ENCODE measurements at places on chromosomes 2 and 18.

DNA sequence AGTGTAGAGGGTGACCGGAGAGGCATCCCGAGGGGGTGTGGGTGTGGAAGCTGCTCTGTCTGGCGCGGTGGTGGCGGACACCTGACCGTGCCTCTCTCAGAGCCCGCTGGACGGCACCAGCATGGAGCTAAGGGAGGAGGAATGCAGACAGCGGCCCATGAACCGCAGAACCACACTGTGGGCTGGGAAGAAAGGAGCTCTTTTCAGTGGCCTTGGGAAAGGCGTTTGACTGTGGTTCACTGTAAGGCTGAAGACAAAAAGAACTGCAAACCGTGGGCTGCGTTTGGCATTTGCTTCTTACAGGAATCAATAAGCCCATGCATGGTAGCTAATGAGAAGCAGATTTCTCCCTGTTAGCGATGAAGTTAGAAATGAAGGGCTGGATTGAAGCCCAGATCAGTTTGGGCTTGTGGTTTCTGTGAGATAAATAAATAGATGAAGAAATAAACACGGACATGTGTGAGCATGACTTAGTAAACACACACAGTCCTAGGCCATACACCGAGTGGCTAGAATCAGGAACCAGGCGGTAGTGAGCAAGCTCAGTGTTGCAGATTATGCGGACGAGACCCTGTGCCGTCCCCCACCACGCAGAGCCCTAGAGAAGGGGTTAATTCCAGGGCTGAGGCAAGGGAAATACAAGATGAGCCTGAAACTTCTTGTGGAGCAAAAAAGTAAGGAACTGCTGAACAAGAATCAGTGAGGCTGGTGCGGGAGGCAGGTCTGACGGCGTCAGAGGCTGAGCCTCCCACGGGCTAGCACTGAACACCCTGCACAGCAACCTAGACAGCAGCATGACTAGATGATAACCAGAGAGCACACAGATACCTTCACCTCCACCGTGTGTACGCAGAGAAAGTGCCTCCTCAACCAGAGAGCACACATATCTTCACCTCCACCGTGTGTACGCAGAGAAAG, 29.3 kb upstream of the NFATC1 start:
- DNase-seq = no peak

GRCh38 chr18:26593365-26594320, 45.3 kb upstream of the KCTD1 start:
- no peak for DNase-seq

DNA sequence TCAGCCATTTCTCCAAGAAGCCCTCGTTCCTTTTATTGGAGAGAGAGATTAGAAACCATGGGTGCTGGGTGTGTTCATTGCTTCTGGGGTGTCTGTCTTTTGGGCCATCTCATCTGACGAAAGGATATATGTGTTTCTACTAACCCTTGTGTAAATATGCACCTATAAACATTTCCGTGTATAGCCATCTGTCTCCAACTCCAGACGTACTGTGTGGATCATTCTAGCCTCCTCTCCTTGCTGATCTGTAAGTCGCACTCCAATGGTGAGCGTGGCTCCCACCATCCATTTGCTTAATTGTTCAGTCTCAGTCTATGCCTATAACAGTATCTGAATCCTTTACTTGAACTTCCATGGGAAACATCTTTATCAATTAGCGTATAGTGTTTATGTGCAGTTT, 1.8 kb downstream of the RBFA start:
- no peak for DNase-seq

GRCh38 chr2:39920307-39920801, 141.3 kb upstream of the THUMPD2 start:
- no peak for DNase-seq

- no peak for DNase-seq
Observed at GRCh38 chr2:11314487-11314886, 29.9 kb downstream of the ROCK2 start.

GRCh38 chr2:86746939-86747338, 26.8 kb downstream of the RMND5A start:
- no peak for DNase-seq

- no peak for DNase-seq
Observed at GRCh38 chr2:131105950-131106801, 1.0 kb downstream of the PLEKHB2 start.

DNA sequence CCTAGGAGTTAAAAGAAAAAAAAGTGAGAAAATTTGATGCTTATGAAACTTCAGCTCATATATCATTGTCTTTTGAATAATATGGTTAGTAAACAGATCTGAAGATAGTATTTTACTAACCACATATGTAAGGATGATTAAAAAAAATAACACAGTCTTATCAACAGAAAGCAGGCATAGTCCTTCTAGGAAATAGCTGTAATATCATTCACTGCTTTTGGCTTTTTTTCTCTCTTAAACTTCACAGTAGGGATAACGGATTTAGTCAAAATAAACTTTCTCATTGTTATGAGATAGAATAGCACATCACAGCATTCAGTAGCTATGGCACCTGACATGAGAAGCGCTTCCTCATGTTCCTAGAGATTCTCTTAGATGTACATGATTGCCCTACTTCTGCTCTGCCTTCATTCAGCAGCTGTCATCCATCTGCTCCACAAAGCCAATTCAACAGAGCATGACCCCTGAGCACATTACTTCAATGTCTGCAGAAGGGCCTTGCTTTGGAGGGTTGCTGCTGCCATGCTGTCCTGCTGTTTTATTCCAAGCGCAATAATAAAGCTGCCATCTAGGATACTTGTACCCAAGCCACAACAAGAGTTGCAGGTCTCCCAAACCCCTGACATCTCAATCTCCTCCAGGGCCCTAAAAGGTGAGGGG, 67.0 kb downstream of the TTC21B start:
- no peak for DNase-seq

GRCh38 chr2:52473526-52473925, 1294.1 kb upstream of the CHAC2 start:
- no peak for DNase-seq

GRCh38 chr2:75474115-75474514, 86.6 kb downstream of the EVA1A start:
- no peak for DNase-seq

DNA sequence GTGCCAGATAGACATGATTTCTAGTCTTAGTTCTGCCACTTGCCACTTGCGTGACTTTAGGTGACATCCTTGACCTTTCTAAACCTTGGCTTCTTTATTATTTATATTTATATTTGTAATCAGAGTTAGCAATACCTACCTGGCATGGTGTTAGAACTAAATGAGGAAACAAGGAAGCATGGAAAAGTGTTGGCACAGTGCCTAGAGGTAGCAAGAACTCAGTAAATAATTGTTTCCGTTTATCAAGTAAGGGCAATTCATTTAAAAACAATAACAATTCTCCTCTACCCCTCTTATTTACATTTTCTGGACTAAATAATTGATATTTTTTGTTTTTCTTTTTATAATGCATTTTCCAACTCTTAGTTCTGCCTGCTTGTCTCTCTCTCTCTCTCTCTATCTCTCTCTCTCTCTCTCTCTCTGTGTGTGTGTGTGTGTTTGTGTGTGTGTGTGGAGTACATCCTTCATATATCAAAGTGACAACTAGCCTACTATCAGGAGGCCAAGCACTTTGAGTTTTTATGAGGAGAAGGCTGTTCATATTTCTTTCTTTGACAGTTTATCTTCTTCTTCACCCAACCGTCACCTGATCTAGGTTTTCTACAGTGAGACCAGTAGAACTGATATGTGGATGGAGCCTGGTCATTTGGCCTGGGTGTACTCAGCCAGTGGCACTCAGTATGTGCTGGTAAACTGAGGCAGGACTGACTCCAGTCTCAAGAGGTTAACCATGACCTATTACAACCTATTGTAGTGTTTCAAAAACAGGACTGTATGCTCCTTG, 134.5 kb downstream of the LRRTM1 start:
- DNase-seq = no peak

GRCh38 chr2:42082016-42082415, 34.2 kb downstream of the PKDCC start:
- no peak for DNase-seq

GRCh38 chr2:71816815-71817214, 330.8 kb downstream of the CYP26B1 start:
- no peak for DNase-seq

DNA sequence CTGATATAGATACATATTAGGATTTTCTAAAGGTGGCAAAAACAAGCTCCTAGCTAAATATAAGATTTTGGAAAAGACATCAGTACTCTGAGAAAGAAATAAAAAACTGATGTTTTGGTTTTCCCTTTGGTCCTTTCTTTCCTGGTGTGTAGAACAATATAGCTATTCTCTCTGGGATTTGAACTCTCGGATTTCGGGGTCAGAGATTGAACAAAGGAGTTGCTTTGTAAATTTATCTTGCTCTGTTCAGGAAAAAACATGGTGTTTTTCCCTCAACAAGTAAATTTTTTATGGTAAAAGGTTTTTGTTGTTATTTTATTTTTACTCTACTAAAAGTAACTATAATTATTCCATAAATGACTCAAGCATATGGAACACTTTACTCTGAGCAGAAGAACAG, 889.3 kb downstream of the ERBB4 start:
- DNase-seq = no peak

GRCh38 chr2:232772531-232772930, 3.8 kb downstream of the KCNJ13 start:
- no peak for DNase-seq

- no peak for DNase-seq
Observed at GRCh38 chr2:232104076-232104646, 142.6 kb downstream of the DIS3L2 start.

DNA sequence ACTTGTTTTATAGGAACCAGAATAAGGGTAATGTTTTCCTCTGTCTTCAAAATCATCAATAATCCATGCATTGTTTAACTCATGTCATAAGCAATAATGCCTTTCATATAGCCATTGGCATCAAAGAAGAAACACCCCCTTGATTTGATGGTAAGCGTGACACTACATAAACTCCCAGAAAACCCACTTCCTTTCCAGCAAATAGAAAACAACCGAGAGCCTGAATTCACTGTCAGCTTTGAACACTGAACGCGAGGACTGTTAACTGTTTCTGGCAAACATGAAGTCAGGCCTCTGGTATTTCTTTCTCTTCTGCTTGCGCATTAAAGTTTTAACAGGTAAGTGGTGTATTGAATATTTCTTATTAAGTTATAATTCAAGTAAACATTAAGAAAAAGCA, at the start of gene ICOS:
TSS of gene ICOS (plus strand) at position 229 of the 400 bp plus-strand sequence. CDS start at position 281, 52 bp downstream.
- DNase-seq = no peak

DNA sequence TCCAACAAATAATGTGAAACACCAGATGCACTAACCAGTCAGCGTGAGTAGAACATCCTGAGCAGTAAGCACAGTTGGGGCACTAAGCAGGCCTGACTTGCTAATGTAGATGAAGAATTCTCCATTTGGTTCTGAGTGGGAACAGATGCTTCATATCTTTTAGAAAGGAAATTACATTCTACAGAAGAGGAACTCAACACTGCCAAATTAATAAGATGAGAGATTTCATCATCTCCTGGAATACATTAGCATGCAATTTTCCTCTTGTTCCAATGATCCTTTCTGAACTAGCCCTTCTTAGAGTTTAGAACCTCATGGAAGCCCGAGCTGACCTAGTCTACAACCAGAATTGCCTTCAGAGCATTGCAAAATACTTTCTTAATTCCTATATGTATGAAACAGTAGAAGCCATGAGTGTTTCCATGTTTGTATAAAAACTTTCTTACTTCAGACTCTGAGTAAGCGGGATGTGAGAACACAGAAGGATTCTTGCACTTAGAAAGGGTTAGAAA, 34.8 kb downstream of the COL5A2 start:
- no peak for DNase-seq

- DNase-seq = no peak
Observed at GRCh38 chr2:179886-180285, 83.9 kb downstream of the SH3YL1 start.

- DNase-seq = no peak
Observed at GRCh38 chr2:46506131-46506706, 26.9 kb downstream of the TMEM247 start.

DNA sequence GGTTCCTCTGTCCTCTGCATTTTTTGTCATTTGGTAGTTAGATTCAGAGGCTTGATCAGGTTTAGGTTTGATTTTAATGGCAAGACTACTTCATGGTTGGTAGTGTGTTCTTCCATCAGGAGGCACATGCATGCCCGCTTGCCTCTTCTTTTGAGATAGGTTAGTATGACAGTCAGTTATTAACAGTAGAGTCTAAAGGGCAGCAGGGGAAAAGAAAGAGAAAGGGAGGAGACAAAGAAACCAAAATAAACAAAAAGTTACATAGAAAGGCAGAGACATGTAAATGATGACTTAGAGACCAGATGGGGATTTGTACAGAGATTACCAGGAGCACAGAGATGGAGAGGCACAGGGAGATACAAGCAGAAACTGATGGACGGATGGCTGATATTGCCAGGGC, 10.2 kb upstream of the RMP24 start:
- no peak for DNase-seq

- no peak for DNase-seq
Observed at GRCh38 chr2:238527565-238527964, 100.8 kb downstream of the ASB1 start.

- no peak for DNase-seq
Observed at GRCh38 chr2:174184915-174185314, 63.4 kb downstream of the OLA1 start.

DNA sequence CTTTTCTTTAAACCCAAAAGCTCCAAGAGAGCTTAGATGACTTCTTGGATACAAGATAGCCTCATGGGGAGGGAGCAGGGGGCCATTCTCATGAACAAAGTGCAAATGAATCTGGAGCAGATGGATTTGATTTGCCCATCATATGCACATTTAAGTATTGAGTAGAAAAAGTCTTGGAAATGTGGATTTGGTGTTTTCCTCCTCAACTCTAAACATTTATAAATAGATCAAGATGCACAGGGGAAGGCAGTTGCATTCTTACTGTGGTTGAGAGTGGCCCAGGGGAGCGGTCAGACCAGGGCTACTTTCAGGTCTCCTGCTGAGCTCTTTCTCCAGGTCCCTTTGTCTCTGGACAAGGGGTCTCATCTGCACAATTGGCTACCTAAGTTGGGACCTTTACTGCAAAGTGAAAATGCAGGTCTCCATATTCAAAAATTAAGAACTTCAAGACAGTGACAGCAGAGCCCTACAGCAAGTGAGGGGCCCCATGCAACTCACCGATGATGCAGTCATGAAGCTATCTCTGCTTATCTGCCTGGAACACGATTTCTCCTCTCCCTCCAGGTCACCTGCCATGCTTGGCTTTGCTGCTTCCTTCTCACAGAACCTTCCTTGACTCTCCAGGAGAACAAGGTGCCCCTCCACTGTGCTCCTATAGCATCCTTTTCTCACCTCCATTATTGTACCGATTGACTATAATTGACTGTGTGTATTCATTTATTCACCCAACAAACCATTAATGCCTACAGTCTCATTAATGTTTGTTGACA, 145.4 kb downstream of the LPIN1 start:
- DNase-seq = no peak

GRCh38 chr2:37625796-37626571, 45.5 kb downstream of the CDC42EP3 start:
- peak; percentile 25 for DNase-seq

DNA sequence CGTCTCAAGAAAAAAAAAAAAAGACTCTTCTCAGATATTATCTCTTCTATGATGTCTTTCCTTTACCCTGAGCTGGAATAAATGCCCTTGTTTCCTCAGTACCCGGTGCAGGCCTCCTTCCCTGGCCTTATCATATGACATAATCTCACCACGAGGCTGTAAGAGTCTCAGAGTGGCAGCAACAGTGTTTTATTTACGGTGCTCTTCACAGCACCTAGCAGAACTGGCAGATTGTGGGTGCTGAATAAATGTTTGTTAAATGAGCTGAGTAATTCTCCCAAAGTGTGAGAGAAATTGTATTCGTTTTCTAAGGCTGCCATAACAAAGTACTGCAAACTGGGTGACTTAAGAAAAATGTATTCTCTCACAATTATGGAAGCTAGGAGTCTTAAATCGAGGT, 82.8 kb upstream of the CD28 start:
- DNase-seq = no peak

All from activated T-helper 1 cell treated with anti-CD3 and anti-CD28 coated beads, Interleukin-2, amount 50 U/mL, for 16 hours (primary cell).